ENCODE measurements at places on chromosomes 16 and 17. TPM values are rescaled to one million over a fixed set of nuclear protein-coding genes. Genes with fewer than 3 reads are reported as not detected.

LHX1 gene
- total RNA-seq = not detected

GAN gene
- 10.0 TPM for total RNA-seq

ABI3 gene
- total RNA-seq = 12.5 TPM

PLCD3 gene
- 64.2 TPM for total RNA-seq

MGAT5B gene
- total RNA-seq = 1.1 TPM

TMEM100 gene
- total RNA-seq = 36.8 TPM

SALL1 gene
- total RNA-seq = 0.45 TPM

MEIOC gene
- not detected for total RNA-seq

GRCh38 chr17:35486920-35487732 lies 38.6 kb upstream of the SLFN13 start:
- DNase-seq = peak; percentile 92

DNA sequence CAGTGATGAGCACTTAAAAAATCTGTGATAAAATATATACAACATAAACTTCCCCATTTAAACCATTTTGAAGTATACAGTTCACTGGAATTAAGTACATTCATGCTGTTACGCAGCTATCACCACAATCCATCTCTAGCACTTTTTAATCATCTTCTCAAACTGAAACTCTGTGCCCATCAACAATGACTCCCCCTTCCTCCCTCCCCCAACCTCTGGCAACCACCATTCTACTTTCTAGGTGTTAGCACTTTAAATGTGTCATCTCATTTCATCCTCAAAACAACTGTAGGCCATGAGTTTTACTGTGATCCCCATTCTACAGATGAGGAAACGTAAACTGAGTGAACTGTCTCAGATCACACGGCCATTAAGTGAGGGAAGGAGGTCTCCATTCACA lies 13.8 kb upstream of the TMEM98 start:
- DNase-seq = no peak

DNA sequence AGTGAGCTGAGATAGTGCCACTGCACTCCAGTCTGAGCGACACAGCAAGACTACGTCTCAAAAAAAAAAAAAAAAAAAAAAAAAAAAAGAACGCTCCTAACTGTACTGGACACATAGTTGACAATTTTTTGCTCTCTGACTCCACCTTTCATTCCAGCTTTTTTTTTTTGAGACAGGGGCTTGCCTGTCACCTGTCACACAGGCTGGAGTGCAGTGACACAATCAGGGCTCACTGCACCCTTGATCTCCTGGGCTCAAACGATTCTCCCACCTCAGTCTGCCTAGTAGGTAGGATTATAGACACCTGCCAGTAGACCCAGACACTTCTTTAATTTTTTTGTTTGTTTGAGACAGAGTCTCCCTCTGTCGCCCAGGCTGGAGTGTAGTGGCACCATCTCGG lies 2.6 kb upstream of the CRLF3 start:
- no peak for DNase-seq

DNA sequence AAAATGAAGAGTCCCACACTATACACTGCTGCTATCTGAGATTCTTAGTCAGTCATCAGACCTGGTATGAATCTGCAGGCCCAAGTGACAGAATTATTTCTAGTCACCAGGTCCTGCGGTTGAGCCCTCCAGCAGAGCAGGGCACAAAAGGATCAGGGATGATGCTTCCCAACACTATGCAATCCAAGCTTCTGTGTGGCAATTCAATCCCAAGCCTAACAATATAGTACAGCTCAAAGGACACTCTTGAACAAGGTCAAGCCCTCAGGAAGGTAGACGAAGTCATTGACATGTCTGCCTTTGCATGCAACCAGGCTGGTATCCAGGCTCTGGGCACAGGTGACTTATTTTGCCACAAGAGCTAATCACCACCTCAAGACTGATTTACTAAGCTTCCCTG lies 5.8 kb downstream of the DCUN1D3 start:
- no peak for DNase-seq

GRCh38 chr16:23595246-23595950 lies 718 bp downstream of the NDUFAB1 start:
- DNase-seq = no peak

GRCh38 chr16:57893217-57893558 lies 77.7 kb downstream of the CNGB1 start:
- no peak for DNase-seq

- DNase-seq = no peak
Observed at GRCh38 chr16:67910158-67910557, 17.1 kb downstream of the PSKH1 start.

DNA sequence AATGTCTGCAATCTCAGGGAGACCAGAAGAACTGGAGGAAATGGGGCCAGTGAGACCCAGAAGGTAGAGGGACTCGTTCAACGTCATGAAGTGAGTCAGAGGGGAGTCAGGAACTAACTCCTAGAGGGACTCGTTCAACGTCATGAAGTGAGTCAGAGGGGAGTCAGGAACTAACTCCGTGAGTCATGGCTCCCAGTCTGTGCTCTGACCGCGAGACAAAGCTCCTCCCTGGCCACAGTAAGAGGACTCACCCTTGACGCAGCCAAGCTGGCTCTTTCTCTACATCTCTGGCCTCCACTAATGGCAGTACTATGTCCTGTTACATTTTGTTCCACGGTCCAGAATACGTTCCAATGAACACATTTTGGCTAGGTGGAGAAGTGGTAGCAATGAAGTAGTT lies 902.5 kb downstream of the KCNJ2 start:
- DNase-seq = no peak

DNA sequence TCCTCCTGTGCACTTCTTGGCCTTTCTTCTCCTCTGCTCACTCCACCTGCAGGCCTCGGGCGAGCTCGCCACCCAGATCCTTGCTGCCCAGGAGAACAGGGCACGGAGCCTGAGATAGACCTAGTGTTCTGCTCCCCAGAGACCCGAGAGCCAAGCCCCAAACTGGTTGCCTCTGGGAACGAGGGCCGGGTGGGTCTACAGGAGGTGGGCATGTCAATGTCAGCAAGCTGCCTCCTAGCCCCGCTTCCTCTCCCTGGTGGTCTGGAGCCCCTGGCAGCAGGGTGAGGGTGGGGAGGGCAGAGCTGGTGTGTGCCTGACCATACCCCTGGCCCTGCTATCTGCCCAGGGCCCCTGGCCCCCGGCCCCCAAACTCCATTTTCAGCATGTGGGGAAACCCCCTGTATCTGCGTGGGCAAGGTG lies 841 bp upstream of the NDRG4 start:
- DNase-seq = peak; percentile 86

- DNase-seq = peak; percentile 33
Observed at GRCh38 chr16:49496656-49497055, 123.1 kb downstream of the C16orf78 start.

GRCh38 chr17:48626245-48627117 lies at the start of gene HOXB9:
HOXB9 (minus strand) TSS chr17:48626358; CDS start chr17:48626269, 89 bp downstream.
- DNase-seq = no peak

DNA sequence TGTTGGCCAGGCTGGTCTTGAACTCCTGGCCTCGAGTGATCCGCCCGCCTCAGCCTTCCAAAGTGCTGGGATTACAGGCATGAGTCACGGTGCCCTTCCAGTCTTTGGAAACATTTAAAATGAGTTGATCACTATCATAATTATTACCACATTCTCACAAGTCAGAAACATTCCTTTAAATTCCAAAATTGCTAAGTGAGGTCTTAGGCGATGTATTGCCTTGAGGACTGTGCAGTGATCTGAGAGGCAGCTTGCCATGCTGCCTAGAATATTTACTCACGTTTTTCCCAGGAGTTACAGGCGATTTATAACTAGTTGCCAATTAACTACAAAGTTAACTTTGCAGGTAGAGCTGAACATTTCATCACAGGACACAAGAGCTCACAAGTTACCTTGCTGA lies 5.7 kb upstream of the ATXN1L start:
- DNase-seq = no peak

- no peak for DNase-seq
Observed at GRCh38 chr17:64106918-64107317, 23.0 kb downstream of the ERN1 start.

- DNase-seq = no peak
Observed at GRCh38 chr17:73340093-73340596, 28.3 kb upstream of the CDC42EP4 start.

DNA sequence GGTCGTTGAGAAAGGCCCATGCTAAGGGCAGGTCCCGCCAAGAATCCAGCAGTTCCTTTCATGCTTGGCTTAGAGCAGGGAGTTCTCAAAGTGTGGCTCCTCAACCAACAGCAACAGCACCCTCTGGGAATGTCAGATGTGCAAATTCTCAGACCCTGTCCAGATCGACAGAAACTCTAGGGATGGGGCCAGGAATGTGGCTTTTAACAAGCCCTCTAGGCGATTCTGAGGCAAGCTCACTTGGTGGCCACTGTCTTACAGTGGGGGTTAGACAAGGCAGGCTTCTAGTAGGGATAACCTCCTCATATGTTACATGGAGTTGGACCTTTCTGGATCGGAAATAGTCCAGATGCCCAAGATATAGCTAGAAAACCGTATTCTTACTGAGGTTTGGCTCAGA lies 144.8 kb downstream of the ZFHX3 start:
- no peak for DNase-seq

DNA sequence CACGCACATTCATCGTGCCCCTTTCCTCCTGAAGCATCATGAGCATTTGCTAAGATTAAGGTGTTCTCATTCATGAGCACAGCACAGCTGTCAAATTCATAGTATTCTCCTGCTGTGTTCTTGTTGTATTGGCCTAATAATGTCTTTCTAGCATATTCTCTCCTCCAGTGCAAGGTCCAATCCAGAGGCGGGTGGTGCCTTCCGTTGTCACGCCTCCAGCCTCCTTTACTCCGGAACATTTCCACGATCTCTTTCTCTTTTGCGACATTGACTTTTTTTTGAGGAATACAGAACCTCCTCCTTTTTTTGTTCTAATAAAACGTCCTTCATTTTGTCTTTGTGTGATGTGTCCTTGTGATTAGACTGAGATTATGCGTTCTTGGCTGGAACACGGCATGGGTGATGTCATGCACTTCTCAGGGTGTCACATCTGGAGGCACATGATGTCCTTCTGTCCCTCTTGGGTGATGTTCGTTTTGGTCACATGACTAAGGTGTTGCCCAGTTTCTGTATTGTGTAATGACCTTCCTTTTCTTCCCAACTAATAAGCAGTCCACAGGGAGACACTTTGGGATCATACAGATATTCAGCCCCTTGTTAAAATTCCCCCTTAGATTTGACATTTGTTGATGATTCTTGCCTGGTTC lies 66.3 kb downstream of the CLEC16A start:
- no peak for DNase-seq

- no peak for DNase-seq
Observed at GRCh38 chr16:87671221-87671620, 68.9 kb downstream of the JPH3 start.

DNA sequence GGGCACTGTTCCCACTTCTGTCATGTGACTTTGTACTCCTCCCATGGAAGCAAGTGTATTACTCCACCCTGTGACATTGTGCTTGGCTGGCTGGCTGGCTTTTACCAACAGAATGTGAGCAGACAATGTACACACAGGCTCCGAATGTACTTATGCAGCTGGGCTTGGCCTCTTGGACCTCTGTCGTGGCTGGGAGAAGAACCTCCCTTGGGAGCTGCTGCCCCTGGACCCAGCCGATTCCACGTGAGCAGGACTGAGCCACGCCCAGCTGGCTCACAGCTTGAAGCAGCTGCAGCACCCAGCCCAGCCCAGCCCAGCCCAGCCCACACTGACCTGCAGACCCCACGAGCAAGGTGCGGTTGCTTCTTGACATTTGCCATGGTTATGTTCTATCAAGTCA lies 177.5 kb downstream of the RBFOX3 start:
- no peak for DNase-seq

DNA sequence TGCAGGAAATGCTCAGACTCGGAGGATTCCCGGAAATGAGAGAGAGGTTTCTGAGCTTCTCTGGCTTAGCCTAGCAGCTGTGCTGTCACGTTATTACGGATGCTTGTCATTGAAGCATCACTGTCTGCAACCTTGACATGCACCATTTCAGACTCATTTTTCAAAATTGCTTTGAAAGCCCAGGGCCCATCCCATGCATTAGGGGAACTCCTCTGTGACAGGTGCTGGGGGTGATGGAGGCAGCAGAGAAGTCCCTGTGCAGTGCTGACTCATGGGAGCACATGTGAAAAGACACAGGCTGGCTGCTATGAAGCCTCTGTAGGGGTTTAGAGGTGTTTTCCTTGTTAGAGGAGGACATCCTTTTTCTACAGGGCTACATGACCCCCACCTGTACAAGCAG lies 214.0 kb upstream of the MPHOSPH6 start:
- no peak for DNase-seq

DNA sequence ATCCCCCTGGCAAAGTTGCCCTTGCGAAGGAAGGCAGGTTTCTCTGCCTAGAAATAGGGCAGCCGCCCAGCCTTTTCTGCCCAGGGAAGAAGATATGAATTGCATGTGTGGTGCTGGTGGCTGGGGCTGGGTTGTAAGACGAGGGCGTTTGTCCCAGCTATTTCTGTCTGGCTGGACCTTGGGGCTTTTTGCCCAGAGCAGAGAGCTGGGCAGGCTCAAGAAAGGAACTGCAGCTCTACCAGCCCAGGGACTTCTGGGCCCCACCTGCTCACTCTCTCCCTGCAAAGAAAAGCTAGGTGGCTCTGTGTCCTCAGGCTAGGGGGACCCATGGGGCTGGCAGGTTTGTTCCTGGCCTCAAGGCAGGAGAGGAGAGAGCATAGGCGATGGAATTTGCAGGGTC lies 586 bp downstream of the CACNG1 start:
- no peak for DNase-seq

GRCh38 chr16:62363501-62363900 lies 327.3 kb upstream of the CDH8 start:
- no peak for DNase-seq

DNA sequence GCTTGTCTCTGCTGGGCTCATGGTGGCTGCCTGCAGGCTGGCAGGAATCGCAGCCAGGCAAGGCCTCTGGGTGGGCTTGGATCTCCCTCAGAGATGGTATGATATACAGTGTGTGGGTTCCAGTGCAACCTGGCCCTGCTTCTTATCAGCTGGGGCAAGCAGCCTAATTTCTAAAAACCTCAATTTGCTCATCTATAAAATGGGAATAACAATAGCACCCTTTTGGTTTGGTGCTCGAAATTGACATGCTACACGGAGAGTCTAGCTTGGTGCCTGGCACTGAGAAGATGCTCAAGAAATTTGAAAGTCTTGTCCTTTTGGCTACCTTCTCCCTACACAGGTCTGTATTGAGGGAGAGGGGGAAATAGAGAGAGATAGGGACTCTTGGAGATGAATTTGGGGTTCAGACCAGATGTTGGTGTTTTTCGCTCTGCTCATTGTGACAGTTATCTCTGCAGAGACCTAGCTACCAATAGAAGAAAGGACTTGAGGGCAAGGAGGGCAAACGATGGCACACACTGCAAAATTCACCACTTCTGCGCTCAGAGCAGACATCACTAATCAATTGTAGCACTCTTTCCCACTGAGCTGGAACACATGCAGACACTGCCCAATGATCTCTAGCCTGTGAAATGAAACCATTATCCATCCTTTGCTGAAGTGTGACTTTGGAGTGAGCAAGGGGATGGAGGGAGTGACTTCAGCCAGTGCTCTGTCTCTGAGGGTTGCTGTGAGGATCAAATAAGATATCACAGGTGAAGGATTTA lies 15.6 kb downstream of the BEAN1 start:
- DNase-seq = peak; percentile 22
